ENCODE measurements at places on chromosomes 16 and 17.

DNA sequence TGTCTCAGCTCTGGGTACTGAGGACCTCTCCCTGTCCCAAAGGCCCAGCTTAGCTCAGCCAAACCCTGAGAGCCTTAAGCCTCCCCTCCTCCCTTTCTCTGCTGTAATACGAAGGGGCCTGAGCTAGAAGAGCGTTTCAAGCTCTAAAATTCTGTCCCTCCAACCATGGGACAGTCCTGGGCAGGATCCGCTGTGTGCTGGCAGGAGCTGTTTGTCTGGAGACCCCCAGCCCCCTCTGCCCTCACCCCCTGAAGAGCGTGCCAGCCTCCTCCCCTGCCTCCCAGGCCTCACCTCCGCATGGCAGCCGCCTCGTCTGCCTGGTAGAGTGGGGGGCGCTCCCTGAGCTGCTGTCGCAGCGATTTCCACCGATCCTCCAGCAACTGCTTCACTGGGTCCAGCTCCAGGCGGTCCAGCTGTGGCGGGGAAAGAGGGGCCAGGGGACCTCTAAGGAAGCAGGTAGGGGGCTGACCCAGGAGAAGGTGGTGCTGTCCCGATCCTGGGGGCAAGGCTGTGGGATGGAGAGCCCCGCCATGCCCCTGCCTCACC is 14.7 kb downstream of the UBALD2 start:
- DNase-seq, result no peak

- no peak for DNase-seq
Observed at GRCh38 chr16:87173294-87173893, 143.8 kb downstream of the C16orf95 start.

DNA sequence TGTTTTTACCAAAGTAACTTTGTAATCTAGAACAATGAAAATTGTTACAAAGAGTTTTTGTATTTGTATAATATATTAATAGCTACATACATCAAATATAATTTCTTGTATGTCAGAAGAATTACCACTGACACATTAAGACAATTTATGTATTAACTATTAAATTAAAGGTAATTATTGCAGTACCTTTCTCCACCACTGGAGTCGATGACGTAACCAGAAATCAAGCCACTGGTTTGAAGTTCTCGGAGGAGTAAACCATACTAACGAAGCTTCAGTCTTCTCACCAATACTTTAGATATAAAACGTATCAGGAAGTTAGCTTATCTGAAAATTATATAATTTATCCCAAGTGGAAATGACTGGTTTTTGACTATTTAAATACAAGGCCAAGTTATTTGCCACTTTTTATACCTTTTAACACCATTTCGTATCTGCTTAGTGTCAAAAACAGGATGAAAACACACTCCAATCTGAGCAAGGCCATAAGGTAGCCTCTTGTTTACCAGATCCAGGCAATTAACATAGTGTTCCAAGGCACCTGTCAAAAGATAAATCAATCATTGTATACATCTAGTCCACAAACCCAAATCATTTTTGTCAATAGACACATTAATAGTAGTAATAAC is 4.3 kb downstream of the POLG2 start:
- DNase-seq, result no peak

- no peak for DNase-seq
Observed at GRCh38 chr17:39812466-39812865, 51.6 kb downstream of the IKZF3 start.

- no peak for DNase-seq
Observed at GRCh38 chr17:5234645-5235576, at the start of gene SCIMP. Gene SCIMP (minus strand): TSS chr17:5234860. CDS start chr17:5234755, 105 bp downstream.

GRCh38 chr16:35195864-35196216 is 1736.4 kb downstream of the TP53TG3F start:
- no peak for DNase-seq

- DNase-seq, result no peak
Observed at GRCh38 chr17:29674281-29674680, 51.6 kb upstream of the CORO6 start.

DNA sequence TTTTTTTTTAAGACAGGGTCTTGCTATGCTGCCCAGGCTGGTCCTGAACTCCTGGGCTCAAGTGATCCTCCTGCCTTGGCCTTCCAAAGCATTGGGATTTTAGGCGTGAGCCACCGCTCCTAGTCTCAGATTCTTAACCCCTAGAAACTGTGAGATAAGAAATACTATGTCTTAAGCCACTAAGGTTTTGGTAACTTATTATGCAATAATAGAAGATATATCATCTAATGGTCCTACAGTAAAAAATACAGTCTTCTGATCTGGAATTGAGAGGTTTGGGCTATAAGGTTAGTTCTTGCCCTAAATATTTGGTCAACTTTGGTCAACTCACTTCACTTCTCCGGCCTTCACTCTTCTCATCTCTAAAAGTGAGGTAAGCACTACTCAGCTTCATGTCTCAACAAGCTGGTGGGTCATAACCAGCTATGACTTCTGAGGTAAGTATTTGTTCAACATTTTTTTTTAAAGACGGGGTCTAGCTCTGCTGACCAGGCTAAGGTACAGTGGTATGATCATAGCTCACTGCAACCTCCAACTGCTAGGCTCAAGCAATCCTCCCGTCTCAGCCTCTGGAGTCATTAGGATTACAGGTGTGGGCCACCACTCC is 14.7 kb downstream of the RAD51D start:
- no peak for DNase-seq

- no peak for DNase-seq
Observed at GRCh38 chr17:20565711-20566110, 13.8 kb upstream of the CDRT15L2 start.

GRCh38 chr16:88973415-88974050 is 3.5 kb downstream of the CBFA2T3 start:
- no peak for DNase-seq

All from HAP-1 (cell line).